ENCODE measurements at places on chromosomes 3 and 15. TPM values are rescaled to one million over a fixed set of nuclear protein-coding genes. Genes with fewer than 3 reads are reported as not detected.

- no peak for DNase-seq
Observed at GRCh38 chr15:95825671-95826411, 504.7 kb upstream of the NR2F2 start.

GRCh38 chr3:101312545-101312944 is 7.8 kb downstream of the IMPG2 start:
- no peak for DNase-seq

- no peak for DNase-seq
Observed at GRCh38 chr3:43606284-43606683, 15.5 kb downstream of the ANO10 start.

The PROK2 gene
- total RNA-seq = 1.5 TPM

The CCDC54 gene
- total RNA-seq = not detected
